ENCODE measurements at places on chromosomes 13 and 19.

- DNase-seq = no peak
These were observed 68.6 kb downstream of the STK24 start for GRCh38 chr13:98508280-98508679.

GRCh38 chr19:34353546-34353945 is 11.4 kb upstream of the GPI start:
- DNase-seq = no peak

GRCh38 chr13:80116107-80116506 is 224.8 kb downstream of the SPRY2 start:
- DNase-seq = no peak

DNA sequence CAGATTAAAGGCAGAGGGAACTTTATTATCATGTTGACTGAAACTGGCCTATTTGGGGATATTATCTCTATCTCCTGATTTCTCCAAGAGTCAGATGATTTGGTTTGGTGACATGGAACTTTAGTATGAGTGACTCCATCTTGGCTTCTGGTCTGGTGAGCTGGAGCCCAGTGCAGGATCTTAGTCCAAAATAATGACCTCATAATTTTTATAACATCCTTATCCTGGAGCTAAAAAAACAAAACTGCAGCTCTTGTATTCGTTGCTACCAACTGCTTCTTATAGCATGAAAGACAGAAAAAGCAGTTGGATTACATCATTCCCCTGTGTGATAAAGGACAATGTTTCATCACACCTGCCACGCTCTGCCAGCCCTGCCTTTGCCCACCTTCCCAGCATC is 39.3 kb upstream of the RNF17 start:
- no peak for DNase-seq

DNA sequence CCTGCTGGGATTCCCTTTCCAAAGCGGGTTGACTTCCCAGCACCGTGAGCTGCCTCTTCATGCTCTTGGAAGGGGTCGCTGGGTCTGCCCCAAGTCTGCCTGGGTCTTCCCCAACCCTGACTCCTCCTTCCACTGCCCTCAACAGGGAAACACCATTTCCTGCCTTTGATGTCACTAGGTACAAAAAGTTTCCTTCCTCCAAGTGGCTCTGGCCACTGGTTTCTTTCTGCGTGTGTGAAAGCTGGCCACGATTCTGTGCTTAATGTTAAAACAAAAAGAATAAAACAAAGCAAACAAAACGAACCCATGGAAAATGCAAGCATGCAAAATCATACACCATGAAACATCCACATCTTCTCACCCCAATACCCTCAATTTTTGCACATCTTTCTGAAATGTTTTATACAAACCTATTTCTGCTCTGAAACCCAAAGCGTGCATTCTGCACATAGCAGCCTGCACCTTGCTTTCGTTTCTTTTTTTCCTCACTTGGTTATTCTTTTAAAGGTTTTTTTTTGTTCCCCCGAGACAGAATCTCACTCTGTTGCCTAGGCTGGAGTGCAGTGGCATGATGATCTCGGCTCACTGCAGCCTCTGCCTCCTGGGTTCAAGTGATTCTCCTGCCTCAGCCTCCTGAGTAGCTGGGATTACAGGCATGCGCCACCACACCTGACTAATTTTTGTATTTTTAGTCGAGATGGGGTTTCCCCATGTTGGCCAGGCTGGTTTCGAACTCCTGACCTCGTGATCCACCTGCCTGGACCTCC is 12.5 kb upstream of the TNFSF9 start:
- no peak for DNase-seq
